ENCODE measurements at places on chromosomes 5 and 9.

GRCh38 chr9:96086936-96087571 is 211.6 kb downstream of the ERCC6L2 start:
- no peak for DNase-seq

DNA sequence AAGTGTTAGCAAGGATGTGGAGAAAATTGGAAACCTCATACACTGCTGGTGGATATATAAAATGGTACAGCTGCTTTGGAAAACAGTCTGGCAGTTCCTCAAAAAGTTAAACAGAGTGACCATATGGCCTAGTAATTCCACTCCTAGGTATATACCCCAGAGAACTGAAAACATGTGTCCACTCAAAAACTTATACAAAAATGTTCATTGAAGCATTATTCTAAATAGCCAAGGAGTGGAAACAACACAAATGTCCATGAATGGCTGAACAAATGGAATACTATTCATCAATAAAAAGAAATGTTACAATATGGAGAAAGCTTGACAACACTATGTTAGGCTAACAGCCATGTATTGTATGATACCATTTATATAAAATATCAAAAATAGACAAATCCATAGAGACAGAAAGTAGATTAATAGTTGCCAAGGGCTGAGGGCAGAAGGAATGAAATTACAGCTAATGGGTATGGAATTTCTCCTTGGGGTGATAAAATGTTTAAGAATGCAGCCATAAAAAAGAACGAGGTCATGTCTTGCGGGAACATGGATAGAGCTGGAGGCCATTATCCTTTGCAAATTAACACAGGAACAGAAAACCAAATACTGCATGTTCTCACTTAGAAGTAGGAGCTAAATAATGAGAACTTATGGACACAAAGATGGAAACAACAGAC is 33.6 kb upstream of the FBP1 start:
- DNase-seq, result no peak

DNA sequence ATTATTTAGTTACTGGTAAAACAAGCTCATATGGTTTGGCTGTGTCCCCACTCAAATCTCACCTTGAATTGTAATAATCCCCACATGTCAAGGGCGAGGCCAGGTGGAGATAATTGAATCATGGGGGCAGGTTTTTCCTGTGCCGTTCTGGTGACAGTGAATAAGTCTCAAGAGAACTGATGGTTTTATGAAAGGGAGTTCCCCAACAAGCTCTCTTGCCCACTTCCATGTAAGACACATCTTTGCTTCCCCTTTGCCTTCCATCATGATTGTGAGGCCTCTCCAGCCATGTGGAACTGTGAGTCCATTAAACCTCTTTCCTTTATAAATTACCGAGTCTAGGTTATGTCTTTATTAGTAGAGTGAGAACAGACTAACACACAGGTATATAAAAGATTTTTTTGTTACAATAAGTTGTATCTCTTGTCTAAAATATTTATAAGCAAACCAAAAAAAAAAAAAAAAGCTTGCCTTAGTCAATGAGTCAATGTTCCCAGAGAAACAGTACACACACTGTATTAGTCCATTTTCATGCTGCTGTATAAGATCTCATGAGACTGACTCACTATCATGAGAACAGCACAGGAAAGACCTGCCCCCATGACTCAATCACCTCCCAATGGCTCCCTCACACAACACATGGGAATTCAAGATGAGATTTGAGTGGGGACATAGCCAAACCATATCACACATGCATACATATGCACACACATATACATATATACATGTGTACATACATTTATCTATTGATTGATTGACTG is 138.3 kb downstream of the BASP1 start:
- DNase-seq, result no peak

- no peak for DNase-seq
These were observed 21.1 kb upstream of the GAS1 start for GRCh38 chr9:86968258-86968920.

DNA sequence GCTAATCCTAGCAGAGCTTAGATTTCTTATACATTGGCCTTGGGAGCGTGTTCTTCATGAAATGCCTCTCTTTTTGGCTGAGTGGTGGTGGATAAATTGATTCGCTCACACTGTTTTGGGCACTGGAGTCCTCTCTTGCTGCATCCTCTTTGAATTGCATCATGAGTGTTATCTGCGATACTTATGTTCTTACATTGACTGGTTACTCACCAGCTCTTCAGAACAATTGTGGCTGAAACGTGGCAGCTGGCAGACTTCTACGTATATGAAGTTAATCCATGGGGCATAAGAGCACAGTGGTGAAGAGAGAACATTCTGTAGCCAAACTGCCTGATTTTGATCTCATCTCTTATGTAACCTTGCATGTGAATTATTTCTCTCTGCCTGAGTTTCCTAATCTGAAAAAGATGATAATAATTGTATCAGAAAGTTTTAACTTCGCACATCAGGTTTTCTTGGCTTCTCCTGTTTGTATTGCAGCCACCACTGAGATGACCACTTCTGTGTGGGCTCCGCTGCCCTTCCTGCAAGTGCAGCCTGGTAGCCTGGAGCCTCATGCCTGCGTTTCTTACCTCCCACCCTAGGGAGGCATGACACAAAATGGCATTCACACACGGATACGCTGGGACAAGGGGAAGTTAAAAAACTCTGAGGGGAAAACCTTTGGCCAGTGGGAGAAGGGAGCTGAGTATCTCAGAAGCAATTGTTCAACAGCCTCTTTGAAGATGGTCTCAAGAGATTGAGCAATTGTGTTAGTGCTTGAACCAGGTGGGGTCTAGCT is 295.2 kb downstream of the ARHGAP26 start:
- no peak for DNase-seq

DNA sequence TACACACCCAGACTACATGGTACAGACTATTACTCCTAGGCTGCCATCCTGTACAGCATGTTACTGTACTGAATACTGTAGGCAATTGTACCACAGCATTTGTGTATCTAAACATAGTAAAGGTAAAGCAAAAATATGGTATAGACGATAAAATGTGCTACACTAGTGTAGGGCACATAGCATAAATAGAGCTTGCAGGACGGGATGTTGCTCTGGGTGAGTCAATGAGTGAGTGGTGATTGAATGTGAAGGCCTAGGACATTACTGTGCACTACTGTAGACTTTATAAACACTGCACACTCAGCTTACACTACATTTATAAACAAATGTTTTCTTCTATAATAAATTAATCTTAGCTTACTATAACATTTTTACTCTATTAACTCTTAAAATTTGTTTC is 25.6 kb downstream of the ANKRD55 start:
- DNase-seq, result no peak

DNA sequence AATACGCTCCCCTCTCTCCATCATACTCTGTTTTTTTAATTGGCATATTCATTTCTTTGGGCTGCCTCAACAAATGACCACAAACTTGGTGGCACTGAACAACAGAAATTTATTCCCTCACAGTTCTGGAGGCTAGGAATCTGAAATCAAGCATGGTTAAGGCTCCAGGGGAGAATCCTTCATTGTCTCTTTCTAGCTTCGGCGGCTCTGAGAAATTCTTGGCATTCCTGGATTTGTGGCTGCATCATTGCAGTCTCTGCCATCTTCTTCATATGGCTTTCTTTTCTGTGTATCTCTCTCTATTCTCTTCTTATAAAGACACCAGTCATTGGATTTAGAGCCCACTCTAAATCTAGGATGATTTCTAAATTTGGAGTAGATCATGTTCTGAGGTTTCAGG is 10.9 kb upstream of the SLC24A2 start:
- no peak for DNase-seq

GRCh38 chr5:72167257-72167656 is 60.0 kb downstream of the MAP1B start:
- no peak for DNase-seq

GRCh38 chr5:34598177-34598794 is 57.8 kb upstream of the RAI14 start:
- no peak for DNase-seq

DNA sequence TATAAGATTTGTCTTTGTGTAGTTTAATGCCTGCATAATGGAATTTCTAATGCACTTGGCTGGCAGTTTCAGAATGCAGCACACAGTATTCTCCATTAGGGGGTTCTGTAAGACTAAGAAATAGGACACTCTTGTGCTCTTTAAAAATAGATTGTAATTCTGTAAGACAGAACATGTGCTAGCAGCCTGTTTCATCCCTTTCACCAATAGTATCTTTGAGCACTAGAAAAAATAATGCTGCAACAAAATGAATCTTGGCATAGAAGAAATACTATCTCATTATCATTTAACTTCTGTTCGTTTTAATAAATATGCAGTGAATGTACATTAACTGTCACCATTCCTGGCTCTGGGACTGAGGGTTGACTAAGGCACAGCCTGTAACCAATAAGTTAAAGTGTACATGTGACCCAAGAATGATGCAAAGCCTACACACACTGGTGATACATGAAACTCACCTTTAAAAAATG is 23.8 kb upstream of the ZNF622 start:
- DNase-seq, result no peak

GRCh38 chr5:59367791-59368394 is 525.6 kb downstream of the PDE4D start:
- DNase-seq, result no peak

GRCh38 chr9:89811886-89812450 is 207.2 kb downstream of the GADD45G start:
- no peak for DNase-seq

GRCh38 chr5:159317849-159318248 is 12.4 kb downstream of the IL12B start:
- DNase-seq, result no peak

DNA sequence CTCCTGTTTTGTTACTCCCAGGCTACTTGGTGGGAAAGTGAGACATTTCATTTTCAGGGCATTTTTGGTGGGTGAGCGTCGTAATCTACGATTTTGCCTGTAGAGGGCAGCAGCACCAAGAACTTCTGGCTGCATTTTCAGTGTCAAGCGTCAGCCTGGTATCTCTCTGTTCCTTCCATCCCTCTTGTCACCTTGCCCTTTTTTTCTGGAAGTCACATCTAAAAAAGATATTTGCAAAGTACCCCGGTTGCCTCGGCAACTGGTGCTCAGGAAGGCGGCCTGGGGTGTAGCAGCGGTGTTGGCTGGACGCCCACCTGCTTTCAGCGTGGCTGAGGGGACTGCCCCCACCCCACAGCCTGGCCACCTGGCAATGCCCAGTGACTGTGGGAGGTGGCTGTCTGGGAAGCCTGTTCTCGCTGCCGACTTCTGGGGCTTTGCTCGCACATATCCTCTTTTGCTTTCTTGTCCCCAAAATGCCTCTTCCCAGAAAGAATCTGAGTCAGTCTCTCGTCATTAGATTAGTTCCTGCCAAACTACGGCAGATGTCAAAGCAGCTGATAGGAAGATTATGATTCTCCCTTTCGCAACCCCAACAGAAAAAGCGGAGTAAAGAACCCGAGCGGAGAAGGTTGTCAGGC is 84.5 kb downstream of the ACER2 start:
- DNase-seq, result peak; percentile 19

GRCh38 chr5:23675456-23675855 is 168.0 kb downstream of the PRDM9 start:
- no peak for DNase-seq

GRCh38 chr9:84862810-84863287 is 193.3 kb downstream of the NTRK2 start:
- no peak for DNase-seq

GRCh38 chr5:66717455-66718373 is 121.5 kb downstream of the MAST4 start:
- DNase-seq, result no peak

- no peak for DNase-seq
These were observed 171.8 kb downstream of the XRCC4 start for GRCh38 chr5:83249156-83249555.

DNA sequence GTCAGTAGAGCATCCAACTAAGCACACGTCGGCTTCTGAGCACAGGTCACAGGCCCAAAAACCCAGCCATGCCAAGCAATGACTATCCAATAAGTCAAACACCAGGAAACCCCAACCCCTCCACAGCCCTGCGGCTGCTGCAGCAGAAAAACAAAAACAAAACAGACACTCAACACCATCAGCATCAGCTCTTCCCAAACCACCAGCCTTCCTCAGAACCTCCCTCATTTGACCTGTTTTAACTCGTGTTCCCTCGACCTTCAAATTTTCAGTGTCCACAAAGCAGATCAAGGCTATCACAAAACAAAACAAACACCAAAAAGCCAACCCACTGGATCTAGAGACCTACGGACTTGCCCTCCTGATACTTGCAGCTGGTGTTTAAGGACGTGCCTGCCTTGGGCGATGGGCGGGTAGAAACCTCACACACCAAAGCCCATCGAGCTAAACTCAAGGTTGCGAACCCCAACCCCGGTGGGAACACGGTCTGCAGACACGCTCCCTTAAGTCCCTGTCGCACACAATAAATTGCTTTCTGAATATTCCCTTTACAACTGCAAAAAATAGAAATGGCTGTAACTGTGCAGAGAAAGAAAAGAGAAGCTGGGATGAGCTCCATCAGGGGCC is 247.1 kb upstream of the ANKRD55 start:
- peak; percentile 47 for DNase-seq

- no peak for DNase-seq
These were observed 5.8 kb downstream of the TLX3 start for GRCh38 chr5:171314728-171315385.

- no peak for DNase-seq
These were observed 139.6 kb downstream of the CMYA5 start for GRCh38 chr5:79829260-79829659.

DNA sequence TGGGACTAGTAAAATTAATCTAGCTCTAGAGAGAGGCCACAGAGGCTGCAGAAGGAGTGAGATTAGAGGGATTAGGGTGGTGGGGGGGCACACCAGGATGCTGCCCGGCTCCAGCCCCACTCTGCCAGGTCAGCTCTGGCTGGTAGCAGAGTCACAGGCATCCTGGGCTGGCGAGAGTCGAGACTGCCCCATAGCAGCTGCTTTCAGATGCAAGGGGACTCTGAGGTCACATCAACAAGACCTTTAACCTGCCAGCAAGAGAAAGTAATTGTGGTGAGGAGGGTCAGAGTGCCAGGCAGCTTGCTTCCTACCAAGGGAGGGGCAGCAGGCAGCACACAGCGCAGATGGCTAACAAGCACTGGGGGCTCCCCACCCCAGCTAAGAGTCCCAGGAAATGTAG is 7.5 kb downstream of the EPB41L4B start:
- DNase-seq, result no peak

- no peak for DNase-seq
These were observed 13.9 kb downstream of the NR2F1 start for GRCh38 chr5:93596676-93597490.

- no peak for DNase-seq
These were observed 20.9 kb upstream of the DPYSL3 start for GRCh38 chr5:147530530-147531389.

GRCh38 chr9:4784403-4784802 is 8.3 kb upstream of the RCL1 start:
- DNase-seq, result no peak

DNA sequence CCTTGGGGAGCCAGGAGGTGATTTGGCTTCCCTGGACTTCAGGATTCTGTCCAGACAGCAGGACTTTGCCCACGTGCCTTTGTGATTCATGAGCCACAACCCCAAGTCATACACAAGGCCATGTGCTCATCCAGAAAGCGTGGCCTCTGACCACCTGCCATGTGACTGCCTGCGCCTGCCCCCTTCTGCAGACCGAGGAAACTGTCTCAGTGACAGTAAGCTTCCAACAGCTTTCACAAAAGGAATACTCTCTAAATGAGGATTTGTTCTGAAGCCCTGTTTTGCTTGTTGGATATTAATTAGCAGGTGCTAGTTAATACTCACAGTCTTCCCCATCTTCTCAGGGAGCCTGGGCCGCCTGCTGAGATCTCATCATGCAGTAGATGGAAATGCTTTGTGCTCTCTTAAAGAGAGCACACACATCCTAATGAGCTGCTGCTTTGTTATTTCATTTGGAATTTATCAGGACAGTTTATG is 36.9 kb upstream of the ANGPTL2 start:
- no peak for DNase-seq

GRCh38 chr9:95105519-95106287 is 211.8 kb downstream of the FANCC start:
- no peak for DNase-seq

Data from activated effector memory CD4-positive, alpha-beta T cell treated with Interleukin-2 at 50 U/mL for 16 hours (primary cell).